ENCODE measurements at places on chromosomes 16 and 17.

DNA sequence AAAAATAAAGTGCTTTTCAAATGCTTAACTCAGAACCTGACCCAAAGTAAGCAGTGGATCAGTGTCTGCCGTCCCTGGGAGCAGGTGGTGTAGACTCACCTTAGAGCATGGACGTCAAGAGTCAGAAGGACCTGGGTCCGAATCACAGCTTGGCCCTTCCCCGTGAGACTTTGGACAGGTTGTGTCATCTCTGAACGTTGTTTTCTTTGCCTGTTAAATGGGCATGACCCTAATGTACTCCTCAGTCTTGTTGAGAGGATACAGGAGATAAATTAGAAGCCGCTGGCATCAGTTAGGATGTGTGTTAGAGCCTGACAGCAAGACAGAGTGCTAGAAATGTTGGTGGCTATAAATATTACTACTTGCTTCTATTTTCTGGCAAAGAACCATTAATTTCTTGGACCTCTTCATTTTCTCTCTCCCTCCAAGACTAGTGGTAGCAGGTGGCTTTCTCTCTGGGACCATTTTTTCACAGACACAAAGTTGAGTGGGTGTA, 68.8 kb downstream of the RAB11FIP4 start:
- no peak for DNase-seq

DNA sequence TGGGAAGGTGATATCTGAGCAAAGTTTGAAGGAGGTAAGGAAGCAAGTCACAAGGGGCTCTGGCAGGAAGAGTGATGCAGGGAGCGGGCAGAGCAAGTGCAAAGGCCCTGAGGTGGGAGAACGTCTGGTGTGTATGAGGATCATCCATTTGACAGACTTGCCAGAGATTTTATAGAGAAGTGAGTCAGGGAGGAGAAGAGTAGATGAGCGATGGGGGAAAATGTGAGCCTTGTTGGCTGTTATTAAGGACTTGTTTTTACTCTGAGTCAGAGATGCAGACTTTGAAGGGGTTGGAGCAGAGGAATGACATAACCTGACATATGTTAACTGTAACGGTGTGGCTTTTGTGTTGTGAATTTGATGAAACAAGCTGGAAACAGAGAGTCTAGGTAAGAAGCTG, 3.5 kb upstream of the CLEC10A start:
- peak; percentile 1 for DNase-seq

DNA sequence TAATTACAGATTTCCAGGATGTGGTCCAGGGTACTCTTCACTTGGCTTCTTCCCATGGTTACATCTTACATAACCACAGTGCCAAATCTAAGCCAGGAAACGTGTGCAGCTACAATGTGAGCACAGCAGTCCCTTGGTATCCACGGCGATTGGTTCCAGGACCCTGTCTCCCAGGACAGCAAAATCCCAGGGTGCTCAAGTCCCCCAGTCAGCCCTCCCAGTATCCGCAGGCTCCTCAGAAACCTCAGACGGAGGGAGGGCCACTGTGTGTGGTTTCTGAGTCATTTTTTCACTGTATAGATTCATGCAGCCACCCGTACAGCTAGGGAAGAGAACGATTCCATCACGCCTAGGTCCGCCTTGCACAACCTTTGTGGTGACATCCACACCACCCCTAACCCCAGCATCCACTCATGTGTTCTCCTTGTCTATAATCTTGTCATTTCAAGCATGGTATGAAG, 11.1 kb upstream of the ATP2C2 start:
- DNase-seq: no peak

DNA sequence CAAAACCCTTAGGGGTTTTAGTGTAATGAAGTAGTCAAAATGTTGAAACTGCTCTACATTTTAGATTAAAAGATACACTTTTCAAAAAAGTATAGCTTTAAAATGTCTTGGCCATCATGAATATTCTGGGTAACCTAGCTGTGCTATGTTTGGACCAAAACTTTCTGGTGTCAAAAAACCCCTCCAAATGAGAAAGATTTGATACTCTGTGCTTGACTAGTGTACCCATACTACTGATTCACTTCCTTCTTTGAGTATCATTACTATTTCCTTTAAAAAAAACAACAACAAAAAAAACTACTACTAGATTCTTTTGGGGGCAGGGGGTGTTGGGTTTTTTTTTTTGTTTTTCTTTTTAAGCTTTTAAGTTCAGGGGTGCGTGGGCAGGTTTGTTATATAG, 37.3 kb downstream of the PTRH2 start:
- no peak for DNase-seq

DNA sequence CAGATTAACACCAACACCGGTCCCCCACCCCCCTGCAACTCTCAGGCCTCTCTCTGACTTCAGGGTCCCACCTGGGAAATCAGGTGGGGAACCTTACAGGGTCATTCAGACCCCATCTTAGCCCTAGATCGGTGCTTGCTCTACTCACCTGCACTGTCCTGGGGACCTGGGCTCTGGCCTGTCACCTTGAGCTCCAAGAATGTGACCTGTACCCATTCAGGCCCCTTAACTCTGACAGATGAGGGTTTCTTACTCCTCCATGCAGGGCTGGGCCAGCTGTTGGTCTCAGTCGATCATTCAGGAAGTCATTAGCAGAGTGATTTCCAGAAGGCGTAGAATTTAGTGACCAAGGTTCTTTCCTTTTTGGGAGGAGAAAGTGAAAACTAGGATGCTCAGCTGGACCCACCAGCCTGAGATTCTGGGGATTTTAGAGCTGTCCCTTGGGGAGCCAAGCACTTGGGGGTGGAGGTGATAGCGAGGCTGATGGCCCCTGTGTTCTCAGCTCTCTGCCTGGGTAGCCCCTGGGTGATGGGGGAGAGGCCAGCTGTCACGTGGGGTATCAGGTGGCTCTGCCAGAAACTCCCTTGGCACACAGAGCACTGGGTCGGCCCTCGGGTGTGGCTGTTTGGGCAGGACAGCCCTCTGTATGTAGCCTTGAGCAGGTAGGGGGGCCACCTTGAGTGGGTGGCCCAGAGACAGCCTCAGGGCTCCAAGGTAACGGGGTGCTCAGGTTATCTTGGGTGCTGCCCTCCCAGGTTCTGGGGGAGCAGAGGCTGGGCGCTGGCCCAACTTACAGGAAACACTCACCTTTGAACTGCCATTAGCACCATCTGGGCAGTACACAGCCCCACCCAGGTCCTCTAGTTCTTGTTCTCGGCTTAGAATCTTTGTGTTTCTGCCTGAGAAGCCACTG, 724 bp downstream of the MVP start:
- peak; percentile 60 for DNase-seq

DNA sequence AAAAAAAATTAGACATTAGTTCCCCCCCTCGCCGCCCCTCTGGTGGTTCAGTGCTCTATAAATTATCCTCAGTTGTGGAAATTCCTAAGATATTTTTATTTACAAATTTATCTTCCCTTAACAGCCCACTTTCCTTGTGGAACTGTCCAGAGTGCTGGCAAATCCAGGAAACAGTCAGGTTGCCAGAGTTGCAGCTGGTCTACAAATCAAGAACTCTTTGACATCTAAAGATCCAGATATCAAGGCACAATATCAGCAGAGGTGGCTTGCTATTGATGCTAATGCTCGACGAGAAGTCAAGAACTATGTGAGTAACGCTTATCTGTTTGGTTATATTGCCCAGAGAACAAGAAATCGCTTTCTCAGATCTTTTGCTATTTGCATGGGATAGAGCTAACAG, 2.9 kb downstream of the KPNB1 start:
- DNase-seq: no peak

GRCh38 chr16:72740347-72740746, 307.6 kb downstream of the ZFHX3 start:
- peak; percentile 13 for DNase-seq

GRCh38 chr16:3050487-3050886, 4.1 kb downstream of the MMP25 start:
- DNase-seq: no peak

DNA sequence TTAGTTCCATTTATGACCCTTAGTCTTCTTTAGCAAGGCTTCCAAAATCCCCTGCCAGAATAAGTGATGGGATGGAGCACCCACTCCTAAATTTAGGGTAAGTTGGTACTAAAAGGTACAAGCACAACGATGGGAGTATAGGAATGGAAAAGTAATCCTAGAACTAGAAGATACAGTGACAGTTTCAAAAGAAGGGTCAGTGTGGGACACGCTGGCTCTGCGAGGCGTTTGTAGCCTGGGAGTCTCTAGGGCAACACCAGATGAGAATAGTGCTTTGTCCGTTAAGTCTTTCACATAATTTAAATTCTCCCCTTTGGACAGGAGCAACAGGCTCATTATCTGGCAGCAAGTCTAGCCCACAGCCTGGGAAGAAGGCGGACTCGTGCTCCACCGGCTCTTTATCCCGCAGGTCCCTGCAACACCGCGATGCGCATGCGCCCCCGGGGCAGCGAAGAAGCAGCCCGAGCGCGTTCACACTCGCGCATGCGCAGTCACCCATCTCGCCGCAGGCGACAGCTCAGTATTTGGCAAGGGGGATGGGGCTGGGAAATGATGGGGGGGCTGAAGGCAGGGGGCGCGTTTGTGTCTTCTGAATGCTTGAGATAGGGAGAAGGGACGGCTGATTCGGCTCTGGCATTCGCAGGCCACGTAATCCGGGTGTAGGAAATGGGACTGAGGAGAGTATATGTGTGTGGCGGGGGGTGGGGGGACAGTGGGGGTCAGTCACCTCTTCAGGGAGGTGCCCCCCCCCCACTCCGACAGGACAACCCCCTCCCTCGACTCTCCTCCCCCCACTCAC, 564 bp downstream of the SPOP start:
- peak; percentile 99 for DNase-seq

- no peak for DNase-seq
Measured at GRCh38 chr17:1606352-1606985, 22.2 kb downstream of the SLC43A2 start.

GRCh38 chr17:9818760-9819159, 3.1 kb downstream of the GSG1L2 start:
- DNase-seq: no peak

- DNase-seq: no peak
Measured at GRCh38 chr16:4609200-4610010, 5.3 kb downstream of the UBALD1 start.

Data from GM03348 (cell line).